ENCODE measurements at places on chromosomes 12 and 14. TPM values are rescaled to one million over a fixed set of nuclear protein-coding genes. Genes with fewer than 3 reads are reported as not detected.

Gene BORCS5
- total RNA-seq: 1.6 TPM

Gene FKBP11
- 7.0 TPM for total RNA-seq

Gene BMAL2
- 65.3 TPM for total RNA-seq

Gene ZC3H14
- 105 TPM for total RNA-seq

GRCh38 chr12:50799908-50800307 lies 36.0 kb downstream of the ATF1 start:
- no peak for DNase-seq

- no peak for DNase-seq
Observed at GRCh38 chr12:54463034-54463433, 10.4 kb downstream of the GTSF1 start.

GRCh38 chr12:26773313-26774104 lies 59.5 kb downstream of the ITPR2 start:
- no peak for DNase-seq

GRCh38 chr12:99759444-99759843 lies 111.9 kb downstream of the GARIN6 start:
- no peak for DNase-seq

GRCh38 chr12:121214855-121215745 lies 5.2 kb downstream of the P2RX4 start:
- DNase-seq: peak; percentile 77

- DNase-seq: no peak
Observed at GRCh38 chr14:79997509-79998208, 213.6 kb downstream of the DIO2 start.

GRCh38 chr12:114670291-114670980 lies 13.5 kb downstream of the TBX3 start:
- DNase-seq: no peak

GRCh38 chr14:101590616-101591015 lies 29.3 kb downstream of the DIO3 start:
- no peak for DNase-seq

DNA sequence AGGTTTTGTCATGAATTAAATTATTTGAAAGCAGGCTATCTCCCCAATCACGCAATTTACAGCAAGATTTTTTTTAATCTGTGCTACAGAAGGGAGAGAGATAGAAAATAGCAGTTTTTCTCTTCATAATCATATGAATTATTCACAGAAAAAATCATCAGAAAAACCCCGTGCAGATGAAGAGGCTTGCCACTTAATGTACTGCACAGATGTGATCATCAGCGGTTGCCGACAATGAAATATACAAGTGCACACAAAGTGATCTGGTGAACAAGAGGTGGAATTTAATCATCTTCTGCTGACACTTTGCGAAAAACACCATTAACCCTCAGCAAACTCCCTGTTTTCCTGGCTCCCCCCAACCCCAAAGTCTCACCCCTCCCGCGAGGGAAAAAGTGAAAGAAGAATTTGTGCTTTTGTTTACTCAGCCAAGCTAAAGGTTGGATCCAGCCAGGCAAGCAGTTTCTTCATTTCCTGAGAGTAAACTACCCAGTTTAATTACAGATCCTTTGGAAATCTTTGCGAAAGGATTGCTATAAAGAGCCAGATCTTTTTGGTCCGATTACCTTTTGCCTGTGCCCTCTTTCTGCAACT lies 3.1 kb upstream of the LMO3 start:
- DNase-seq: no peak

- peak; percentile 77 for DNase-seq
Observed at GRCh38 chr14:33692762-33693161, 258.1 kb downstream of the EGLN3 start.

- DNase-seq: no peak
Observed at GRCh38 chr12:54390668-54391551, 6.4 kb upstream of the ZNF385A start.

GRCh38 chr14:32481707-32482106 lies 152.6 kb downstream of the AKAP6 start:
- no peak for DNase-seq
